ENCODE measurements at places on chromosomes 3 and 15. TPM values are rescaled to one million over a fixed set of nuclear protein-coding genes. Genes with fewer than 3 reads are reported as not detected.

The HDGFL3 gene
- polyA plus RNA-seq, result 38.1 TPM

The ATP13A4 gene
- polyA plus RNA-seq, result 0.48 TPM

The IGSF11 gene
- polyA plus RNA-seq, result 1.7 TPM

The CHRNA7 gene
- 2.5 TPM for polyA plus RNA-seq

The SERPINI2 gene
- polyA plus RNA-seq, result 0.20 TPM

The APOD gene
- 37.8 TPM for polyA plus RNA-seq

The EPB42 gene
- polyA plus RNA-seq, result 3.0 TPM

The NPAP1 gene
- polyA plus RNA-seq, result 0.09 TPM

The CYP19A1 gene
- polyA plus RNA-seq, result 0.73 TPM

The ULK4 gene
- 2.4 TPM for polyA plus RNA-seq

The CFAP44 gene
- 8.3 TPM for polyA plus RNA-seq

The CRYGS gene
- 3.5 TPM for polyA plus RNA-seq

The PLSCR4 gene
- polyA plus RNA-seq, result 13.1 TPM

The DNAH12 gene
- polyA plus RNA-seq, result 0.71 TPM

The COL8A1 gene
- 1.1 TPM for polyA plus RNA-seq

The VPS39 gene
- 46.7 TPM for polyA plus RNA-seq

The IL17RE gene
- 1.8 TPM for polyA plus RNA-seq

The NANOGP8 gene
- 0.33 TPM for polyA plus RNA-seq

The XIRP1 gene
- 265 TPM for polyA plus RNA-seq

The ATP13A5 gene
- polyA plus RNA-seq, result 0.63 TPM

The TFRC gene
- 58.9 TPM for polyA plus RNA-seq

The CCDC13 gene
- 0.67 TPM for polyA plus RNA-seq

The TGM5 gene
- 0.16 TPM for polyA plus RNA-seq

The LIPH gene
- polyA plus RNA-seq, result 0.27 TPM

The PLCB2 gene
- polyA plus RNA-seq, result 10.2 TPM

The TGM4 gene
- polyA plus RNA-seq, result not detected

The PRSS50 gene
- polyA plus RNA-seq, result 0.19 TPM

The MCTP2 gene
- 0.37 TPM for polyA plus RNA-seq

Data from forelimb muscle (tissue), 1 donor.